Stimulated activated CD8-positive, alpha-beta memory T cell treated with anti-CD3 and anti-CD28 coated beads, Interleukin-4, amount 100 ng/mL, for 1 hour (primary cell): ENCODE measurements at places on chromosomes 5 and 9.
A peak's percentile ranks its signal among the peaks of the same experiment; 100 is the strongest.

DNA sequence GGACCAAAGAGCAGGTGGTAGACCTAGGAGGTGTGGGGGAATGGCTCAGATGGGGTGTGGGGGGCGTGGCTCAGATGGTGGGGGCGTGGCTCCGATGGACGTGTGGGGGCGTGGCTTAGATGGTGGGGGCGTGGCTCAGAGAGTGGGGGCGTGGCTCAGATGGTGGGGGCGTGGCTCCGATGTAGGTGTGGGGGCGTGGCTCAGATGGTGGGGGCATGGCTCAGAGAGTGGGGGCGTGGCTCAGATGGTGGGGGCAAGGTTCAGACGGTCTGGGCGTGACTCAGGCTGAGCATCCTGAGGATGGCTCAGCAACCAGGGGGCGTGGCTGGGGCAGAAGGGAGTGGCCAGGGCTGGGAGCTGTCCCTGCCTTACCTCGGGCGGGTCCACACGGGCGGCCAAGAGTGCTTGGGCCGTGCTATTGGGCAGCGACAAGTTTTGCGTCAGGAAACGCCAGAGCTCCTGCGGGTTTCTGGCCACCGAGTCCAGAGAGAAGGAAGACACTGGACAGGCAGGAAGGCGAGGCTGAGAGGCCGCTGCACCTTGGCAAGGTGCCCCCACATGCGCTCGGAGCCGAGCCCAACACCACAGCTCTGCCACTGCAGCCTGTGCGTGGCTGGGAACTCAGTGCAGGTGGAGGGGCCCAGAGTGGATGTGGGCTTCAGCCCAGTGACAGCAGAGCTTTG is 5.9 kb downstream of the ABCA2 start:
- peak; percentile 48 for DNase-seq

DNA sequence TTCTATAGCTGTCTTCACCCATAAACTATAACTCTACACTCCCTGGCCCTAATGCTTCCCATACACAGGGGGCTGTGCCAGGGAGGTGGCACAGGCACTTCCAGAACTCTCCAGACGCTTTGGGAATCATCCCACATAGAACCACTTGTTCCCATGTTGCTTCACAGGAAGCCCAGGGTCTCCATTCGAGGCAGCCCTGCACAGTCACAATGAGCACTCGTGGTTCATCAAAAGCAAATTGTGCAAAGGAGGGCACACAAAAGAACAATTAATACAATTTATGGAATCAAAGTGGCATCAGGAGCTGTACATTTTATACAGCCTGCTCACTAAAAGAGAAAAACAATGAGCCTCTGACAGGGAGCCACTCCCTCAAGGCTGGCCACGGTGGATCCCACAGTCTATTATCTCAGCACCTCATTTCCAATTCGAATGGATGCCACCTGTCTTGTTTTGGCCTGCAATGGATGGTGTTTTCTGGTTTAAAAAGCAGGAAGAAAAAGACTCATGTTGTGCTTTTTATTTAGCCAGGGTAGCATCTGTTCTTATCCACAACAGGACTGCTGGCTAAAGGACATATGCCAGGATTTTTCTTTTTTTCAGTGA is 354.8 kb downstream of the ENC1 start:
- no peak for DNase-seq

GRCh38 chr5:151257731-151258181 is 4.8 kb downstream of the GM2A start:
- DNase-seq = no peak

- no peak for DNase-seq
Measured at GRCh38 chr5:112371067-112371466, 48.0 kb downstream of the EPB41L4A start.

DNA sequence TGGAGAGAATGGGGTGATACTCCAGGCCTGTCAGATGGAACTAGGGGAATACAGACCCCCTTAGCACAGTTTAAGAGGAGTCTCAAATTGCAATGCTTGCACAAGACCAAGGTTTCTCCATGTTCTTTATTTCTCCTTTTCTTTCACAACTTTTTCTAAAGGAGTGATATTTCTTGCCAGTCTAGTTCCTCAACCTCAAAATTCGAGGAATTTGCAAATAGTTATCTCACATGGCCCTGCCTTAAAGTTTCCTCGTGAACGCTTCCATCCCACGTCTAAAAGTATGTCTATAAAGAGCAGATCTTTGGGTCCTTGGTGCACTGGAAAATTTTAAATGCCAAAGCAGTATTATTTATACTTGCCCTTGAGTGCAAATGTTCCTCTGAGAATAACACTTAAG is 373.8 kb upstream of the KLF4 start:
- no peak for DNase-seq

DNA sequence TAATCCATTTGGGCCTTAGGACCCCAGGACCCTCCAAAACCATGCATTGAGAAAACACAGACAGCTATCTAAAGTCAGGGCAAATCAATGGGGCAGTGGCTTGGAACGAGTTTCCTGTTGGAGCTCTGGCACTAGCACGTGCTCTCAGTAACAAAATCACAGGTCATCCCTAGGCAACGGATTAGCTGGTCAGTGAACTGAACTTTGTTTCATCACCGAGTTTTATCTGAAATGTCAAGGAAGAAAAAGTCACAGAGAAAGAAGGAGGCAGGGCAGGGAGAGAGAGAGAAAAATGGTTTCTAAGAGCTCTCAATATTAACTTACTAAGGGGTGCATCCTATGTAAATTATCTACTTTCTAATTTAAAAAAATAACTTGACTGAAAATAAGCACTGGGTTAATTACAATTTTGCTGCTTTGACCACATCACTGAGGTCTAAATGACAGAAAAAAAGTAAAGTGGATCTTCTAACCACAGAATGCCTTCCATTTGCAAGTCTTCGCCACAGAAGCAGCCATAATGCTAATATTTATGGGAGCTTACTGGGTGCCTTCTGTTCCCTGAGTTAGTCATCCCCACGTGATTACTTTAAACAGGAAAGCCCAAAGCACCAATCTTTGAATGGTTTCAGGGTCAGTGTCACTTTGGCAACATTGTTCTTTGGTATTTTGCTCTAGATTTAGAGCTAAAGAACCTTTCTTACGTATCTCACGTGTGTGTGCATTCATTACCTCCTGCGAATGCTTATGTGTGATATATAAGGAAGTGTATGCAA is 503.9 kb downstream of the RASEF start:
- no peak for DNase-seq

DNA sequence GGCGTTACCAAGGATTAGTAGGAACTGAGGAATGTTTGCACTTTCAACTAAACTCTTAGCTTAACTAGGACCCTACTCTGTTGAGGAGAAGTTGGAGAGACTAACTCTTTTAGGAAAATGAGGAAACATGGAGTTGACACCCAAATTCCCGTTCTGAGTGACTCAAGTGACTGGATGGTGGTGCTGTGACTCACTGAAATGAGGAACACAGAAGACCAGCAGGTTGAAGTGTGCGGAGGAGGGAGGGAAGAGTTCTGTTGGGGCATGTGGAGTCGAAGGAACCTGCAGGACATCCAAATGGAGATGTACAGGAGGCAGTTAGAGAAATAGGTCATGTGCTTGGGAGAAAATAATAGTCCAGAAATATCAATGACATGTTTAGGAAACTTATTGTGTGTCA is 8.2 kb downstream of the HEXB start:
- no peak for DNase-seq

- no peak for DNase-seq
Measured at GRCh38 chr9:112711050-112711689, 6.7 kb downstream of the INIP start.

DNA sequence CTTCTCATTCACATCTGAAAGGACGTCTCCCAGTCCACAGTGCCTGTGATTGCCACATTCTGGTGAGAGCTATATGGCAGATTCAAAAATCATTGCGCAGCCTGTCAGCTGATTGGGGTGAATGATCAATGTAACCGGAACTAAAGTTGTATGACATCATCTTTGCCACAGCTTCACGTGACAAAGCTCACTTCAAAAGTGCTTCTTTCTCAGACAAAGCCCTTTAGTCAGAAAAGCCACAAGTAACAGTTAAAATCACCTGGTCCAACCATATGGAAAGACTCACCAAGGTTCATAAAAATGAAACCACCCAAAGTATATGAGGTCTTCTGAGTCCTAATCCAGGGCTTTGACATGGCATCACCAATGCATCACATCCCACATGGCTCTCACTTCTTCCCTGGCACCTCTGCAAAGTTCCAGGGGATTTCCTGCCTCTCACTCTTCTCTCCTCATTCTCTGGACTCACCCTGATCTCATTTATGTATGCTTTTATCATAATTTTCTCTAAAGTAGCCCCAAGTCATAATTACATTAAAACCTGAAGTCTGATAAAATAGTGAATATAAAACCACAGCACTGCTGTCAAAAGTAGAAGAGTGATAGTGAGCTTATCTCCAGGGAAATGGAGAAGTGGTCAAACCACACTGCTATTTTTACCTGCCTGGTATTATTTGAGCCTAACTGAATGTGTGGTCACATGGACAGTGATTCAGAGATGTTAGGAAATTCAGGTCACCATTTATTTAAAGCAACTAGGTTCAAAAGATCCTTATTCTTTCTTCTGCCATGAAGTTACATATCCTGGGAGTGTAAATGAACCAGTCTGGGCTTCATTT is 193.1 kb upstream of the PTGER4 start:
- no peak for DNase-seq

GRCh38 chr9:14373706-14374105 is 59.8 kb upstream of the NFIB start:
- no peak for DNase-seq

- no peak for DNase-seq
Measured at GRCh38 chr5:139451176-139451575, 11.4 kb downstream of the ECSCR start.

- no peak for DNase-seq
Measured at GRCh38 chr5:103511554-103511885, 51.1 kb downstream of the NUDT12 start.
